ENCODE measurements at places on chromosomes 1 and 21.

DNA sequence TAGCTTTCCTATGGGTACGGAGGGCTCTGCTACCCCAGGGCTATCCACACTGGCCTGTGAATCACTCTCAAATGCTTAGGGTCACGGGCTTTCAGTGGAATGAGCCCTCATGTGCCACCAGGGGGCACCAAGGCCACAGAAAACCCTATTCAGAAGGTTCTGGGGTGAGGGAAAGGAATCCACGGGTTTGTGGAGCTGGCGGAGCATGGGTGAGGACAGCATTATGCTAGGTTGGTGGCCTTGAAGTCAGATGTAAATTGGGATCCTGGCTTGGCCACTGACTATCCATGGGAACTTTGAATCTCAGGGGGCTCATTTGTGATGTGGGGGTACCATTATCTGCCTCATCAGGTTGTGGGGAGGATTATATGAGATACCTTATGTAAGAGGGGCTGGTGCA, 5.1 kb upstream of the LAMTOR5 start:
- DNase-seq = peak; percentile 45

GRCh38 chr1:12039164-12039525, 19.8 kb downstream of the MIIP start:
- DNase-seq = no peak

DNA sequence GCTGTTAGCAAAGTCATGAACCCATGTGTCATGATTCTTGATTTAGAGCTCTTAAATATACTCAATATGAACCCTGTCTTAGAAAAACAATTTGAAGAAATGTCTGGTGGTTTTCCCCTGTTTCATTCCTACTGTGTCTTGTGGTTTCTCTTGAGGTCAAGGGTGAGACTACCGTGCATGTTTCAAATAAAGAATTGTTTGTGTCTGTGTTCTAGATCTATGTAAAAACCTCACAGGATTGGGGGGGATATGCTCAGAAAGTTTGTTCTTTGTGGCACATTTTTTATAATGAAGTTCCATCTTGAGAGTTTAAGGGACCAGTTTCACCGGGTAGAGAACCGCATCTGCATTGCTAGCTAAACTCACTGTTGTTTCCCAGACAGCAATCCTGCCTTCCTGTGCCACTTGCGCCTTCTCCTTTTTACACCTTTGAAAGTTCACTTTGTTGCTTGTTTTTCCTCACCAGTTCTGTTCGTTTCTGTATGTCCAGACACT, 30.9 kb upstream of the CACYBP start:
- DNase-seq = peak; percentile 83

- peak; percentile 66 for DNase-seq
Observed at GRCh38 chr1:41573785-41574713, 89.6 kb upstream of the EDN2 start.

DNA sequence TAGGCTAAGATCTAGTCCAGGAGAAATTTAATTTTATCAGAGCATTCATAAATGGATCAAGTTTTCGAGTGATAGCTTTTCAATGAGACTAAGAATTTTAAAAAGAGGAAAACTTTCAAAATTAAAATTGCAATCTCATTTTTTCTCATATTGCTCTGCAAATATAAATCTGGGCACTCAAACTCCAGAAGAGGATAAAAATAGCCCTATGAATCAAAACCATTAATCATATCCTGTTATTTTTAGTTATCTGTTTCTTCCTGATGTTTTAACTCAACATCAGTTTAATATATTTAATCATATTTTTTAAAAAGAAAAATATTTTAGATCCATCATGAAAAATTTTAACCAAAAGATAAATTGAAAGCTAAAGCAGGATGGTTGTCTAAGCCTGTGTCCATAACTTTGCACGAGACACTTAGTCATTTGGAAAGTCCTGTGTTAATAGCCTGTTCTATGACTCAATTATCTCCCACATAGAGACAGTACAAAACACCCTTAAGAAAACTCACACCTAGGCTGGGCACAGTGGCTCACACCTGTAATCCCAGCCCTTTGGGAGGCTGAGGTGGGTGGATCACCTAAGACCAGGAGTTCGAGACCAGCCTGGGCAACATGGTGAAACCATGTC, 17.1 kb upstream of the PRRC2C start:
- DNase-seq = no peak

- DNase-seq = no peak
Observed at GRCh38 chr1:185350027-185350442, 33.0 kb upstream of the IVNS1ABP start.

DNA sequence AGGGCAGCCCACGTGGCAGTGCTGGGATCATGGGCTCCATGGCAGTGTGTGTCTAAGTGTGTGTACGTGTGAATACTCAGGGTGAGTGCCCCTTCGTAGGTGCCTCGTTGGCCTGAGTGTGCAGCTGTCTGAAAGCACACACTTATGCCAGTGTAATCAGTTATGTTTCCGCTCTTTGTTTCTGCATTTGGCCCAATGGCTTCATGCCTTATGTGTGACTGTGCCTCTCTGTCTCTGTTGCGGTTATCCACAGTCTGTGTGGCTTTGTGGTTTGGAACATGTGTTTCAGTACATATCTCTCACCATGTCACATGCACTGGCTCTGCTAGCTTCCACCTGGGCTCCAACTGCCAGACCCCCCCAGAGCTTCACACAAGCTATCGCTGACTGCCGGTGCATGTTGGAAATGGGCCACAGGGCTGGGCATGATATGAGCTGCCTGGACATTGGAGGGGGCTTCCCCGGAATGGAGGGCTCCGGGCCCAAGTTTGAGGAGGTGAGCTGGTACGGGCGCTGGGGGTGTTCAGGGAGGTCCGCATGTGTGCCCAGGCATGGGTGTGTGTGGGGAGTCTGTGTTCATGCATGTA, 70.3 kb upstream of the TINAGL1 start:
- no peak for DNase-seq

DNA sequence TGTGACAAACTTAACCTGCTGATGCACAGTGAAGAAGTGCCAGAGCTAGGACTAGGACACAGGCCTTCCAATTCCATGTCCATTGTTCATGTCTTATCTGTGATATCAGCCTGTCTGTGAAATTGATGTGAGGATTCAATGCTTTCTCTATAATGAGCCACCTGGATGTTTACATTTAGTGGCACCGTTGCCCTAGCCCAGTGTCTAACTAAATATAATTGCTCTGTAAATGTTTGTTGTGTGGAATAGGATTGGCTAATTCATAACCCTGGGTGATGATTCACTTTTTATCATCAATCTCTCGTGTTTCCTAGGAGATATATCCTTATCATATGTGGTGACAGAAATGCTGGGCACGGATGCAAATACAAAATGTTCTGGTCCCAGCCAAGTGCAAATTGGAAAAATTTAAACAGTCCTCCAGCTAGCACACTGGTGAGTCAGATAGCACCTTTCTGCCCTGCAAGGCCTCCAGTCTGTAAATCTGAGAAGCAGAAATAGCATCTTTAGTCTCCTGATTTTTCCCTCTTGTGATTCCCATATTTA, 46.9 kb upstream of the GNG12 start:
- DNase-seq = no peak

DNA sequence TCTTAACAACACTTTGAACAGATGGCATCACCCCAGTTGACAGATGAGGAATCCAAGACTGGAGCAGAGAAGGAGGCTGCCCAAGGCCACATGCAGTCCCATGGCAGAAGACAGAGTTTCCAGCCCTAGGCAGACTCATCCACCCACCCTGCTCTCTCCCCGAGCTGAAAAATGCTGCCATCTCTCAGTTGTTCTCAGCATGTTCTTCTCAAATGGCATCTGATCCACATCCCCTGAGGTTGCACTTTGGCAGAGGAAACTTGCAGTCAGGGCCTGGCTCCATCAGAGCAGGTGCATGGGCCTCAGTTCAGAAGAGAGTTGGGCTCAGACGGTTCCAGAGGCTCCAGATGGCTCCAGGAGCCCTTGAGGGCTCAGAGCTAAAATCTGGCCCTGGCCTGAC, 709.4 kb downstream of the MATN1 start:
- no peak for DNase-seq

- DNase-seq = no peak
Observed at GRCh38 chr21:42735061-42735460, 81.6 kb downstream of the PDE9A start.

- no peak for DNase-seq
Observed at GRCh38 chr1:62452951-62453350, 16.1 kb downstream of the USP1 start.

GRCh38 chr1:56934430-56935060, 31.3 kb downstream of the C8B start:
- no peak for DNase-seq

GRCh38 chr1:78229344-78229743, 183.6 kb downstream of the GIPC2 start:
- no peak for DNase-seq

- DNase-seq = no peak
Observed at GRCh38 chr1:234561319-234561718, 48.7 kb downstream of the IRF2BP2 start.
